Esophagus squamous epithelium (tissue), 5 donors: ENCODE measurements at places on chromosomes 3 and 15.

- DNase-seq, result no peak
Measured at GRCh38 chr3:71523628-71524027, 59.9 kb downstream of the FOXP1 start.

- no peak for DNase-seq
Measured at GRCh38 chr15:28993051-28993719, 107.4 kb downstream of the APBA2 start.

GRCh38 chr3:82329300-82329699 lies 567.9 kb upstream of the GBE1 start:
- no peak for DNase-seq

- no peak for DNase-seq
Measured at GRCh38 chr3:61239871-61240270, 11.4 kb downstream of the FHIT start.

DNA sequence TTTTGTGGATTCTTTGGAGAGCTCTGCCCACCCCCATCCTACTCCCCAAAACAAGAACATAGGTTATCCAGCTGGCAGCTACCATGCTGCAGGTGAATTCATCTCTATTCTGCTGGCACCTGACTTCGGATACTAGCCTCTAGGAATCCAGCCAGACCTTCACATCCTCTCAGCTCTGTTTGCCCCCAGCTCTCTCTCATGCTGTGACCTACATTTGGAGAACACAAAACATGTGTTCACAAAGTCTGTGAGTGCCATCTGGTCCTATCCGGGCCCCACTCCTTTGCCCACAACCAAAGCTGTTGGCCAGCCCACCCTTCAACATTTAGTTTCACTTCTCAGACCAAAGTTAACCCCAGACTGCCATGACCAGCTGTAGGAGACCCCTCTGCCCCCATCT lies 89.4 kb upstream of the C3orf80 start:
- DNase-seq, result no peak

DNA sequence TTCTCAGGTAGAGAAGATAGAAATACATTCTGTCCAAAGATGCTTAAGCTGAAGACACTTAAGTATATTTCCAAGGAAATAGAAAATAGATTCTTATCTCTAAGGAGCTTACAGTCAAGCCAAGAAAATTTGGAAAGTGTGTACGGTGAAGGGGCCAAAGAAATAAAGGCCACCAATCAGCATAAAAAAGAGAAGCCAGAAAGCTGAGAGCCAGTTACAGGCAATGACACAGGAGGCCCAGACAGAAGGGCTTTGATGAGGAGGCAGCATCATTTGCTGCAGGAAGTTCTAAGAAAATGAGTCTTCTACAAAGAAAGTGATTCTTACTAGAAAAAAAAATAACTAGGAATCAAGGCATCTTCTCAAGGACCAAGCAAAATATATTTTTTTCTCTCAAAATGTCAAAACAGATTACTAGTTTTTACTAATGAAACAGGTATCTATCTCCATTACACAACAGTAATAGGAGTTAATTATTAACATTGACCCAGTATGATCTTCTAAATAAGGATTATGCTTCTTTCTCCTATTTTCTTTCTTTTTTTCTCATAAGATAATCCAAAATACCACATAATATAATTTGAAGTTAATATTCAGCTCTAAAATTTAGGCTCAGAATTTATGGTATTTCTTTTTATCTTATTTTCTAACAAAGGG lies 82.1 kb upstream of the PHLDB2 start:
- DNase-seq, result no peak

DNA sequence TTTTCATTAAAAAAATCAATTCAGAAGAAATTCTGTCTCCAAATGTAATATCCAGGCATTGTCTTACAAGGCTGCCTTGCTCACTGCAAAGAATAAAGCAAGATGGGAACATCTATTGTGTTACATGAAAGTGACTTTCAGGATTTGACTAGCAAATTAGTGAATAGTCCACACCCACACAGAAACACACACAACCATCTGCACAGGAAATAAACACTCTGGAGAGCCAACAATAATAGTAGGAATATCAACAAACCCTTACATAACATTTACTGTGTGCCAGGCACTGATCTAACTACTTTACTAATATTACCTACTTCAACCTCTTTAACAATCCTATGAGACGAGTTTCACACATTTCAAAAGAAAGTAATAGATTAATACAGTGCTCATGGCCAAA lies 28.9 kb upstream of the ZNF385D start:
- DNase-seq, result no peak

- no peak for DNase-seq
Measured at GRCh38 chr3:131091768-131092167, 65.1 kb downstream of the NEK11 start.

GRCh38 chr15:66752078-66752477 lies 50.0 kb downstream of the SMAD6 start:
- DNase-seq, result no peak

GRCh38 chr15:24877174-24877573 lies 77.6 kb upstream of the SNRPN start:
- DNase-seq, result no peak

DNA sequence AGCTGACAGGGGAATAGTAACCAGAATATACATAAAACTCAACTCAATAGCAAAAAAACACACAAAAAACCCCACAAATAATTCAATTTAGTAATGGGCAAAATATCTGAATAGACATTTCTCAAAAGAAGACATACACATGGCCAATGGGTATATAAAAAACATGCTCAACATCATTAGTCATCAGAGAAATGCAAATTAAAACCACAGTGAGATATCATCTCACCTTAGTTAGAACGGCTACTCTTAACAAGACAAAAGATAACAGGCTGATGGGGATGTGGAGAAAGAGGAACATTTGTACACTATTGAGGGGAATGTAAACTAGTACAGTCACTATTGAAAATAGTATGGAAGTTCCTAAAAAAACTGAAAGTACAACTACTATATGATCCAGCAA lies 678.6 kb downstream of the MECOM start:
- DNase-seq, result no peak

GRCh38 chr15:66097151-66098021 lies 156.2 kb downstream of the MEGF11 start:
- no peak for DNase-seq

DNA sequence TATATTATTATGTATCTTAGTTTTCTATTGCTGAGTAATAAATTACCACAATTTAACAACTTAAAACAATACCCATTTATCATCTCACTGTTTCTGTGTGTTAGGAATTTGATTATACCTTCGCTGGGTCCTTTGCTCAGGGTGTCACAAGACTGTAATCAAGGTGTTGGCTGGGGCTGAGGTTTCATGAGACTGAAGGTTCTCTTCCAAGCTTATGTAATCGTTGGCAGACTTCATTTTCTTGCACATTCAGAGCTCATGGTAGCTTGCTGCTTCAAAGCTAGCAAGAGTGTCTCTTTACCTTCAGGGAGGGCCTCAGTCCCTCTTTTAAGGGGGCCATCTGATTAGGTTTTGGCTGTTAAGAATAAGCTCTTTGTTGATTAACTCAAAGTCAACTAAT lies 293.1 kb downstream of the POLQ start:
- no peak for DNase-seq

DNA sequence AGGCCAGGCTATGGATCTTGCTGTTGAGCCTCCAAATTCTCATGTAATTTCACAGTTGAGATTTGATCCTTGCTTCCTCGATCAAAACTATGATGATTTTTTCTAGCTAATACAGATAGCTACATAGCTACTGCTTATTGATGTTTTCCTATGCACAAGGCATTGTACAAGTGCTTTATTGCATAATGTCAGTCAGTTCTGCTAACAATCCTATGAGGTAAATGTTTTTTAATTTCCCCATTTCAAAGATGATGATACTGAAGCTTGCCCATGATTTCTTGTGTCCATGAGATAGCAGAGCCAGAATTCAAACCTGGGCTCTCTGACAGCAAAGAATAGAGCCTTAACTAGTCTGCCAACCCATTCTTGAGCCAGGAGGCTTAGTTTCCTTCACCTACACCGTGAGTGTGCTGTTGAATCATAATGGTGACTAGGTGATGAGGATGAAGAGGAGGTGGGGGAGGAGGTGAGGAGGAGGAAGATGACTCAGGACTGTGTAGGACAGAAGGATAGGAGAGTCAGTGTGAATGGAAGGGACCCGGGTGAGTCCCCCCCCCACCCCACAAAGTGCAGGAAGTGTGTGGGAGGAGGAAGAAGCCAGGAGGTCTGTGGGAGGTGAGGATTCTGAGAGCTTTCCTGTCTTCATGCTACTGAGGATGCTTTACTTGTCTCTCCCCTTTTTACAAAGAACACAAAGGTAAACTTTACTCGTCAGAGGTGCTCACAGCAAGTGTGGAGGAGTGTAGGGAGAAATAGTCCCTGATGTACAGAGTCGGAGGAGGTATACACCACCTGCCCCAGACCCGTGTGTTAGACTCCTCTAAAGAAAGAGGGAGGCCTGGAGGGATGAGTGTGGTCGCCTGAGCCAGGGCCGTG lies 3.6 kb downstream of the TAGLN3 start:
- DNase-seq, result no peak

DNA sequence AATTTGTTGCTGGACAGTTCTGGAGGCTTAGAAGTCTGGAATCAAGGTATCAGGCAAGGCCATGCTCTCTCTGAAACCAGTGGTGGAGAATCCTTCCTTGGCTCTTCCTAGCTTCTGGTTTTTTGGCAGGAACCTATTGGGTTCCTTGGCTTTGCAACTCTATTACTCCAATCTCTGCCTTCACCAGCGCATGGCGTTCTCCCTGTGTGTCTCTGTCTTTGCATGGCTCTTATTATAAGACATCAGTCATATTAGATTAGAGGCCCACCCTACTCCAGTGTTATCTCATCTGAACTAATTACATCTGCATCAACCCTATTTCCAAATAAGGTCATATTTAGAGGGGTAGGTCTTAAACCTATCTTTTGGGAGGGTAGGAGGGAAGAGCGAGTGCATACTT lies 358.1 kb upstream of the RARB start:
- no peak for DNase-seq

DNA sequence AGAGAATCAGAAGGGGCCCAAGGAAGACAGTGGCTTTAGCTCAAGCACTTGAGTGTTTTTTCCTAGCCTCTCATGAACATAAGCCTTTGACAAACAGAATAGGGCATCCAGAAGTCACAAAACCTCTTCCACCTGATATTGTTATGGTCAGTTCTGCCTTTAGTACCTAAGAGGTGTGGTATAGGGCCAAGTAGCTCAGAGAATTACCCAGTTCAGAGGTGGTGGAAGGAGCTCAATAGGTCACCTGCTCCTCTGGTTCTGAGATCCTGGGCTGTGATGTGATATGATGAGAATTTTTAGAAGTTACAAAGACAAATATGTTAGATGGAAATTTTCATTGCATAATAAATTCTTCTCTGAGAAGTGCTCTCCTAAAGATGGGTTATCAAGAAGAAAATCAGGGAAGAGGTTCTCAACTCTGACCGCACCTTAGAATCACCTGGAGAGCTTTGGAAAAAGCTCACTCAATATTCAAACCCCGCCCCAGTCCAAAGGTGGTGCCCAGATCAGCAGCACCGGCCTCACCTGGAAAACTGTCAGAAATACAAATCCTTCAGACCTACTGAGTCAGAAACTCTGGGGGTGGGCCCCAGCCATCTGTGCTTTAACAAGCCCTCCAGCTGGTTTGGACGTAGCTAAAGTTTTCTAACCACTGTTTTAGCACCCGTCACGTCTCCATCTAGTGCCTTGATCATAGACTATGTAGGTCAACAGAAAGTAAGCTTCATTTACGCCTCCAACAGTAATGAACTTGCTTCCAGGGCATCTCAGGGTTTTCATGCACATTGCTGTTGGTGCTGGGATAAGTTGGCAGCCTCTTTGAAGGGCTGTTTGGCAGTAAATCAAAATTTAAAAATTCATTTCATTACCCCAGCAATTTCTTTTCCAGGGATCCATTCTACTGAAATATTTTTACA lies 101.3 kb downstream of the MYH15 start:
- DNase-seq, result no peak

- DNase-seq, result no peak
Measured at GRCh38 chr15:90620379-90621067, 90.8 kb downstream of the CRTC3 start.

GRCh38 chr15:45180648-45181436 lies 6.9 kb downstream of the SHF start:
- no peak for DNase-seq

- DNase-seq, result no peak
Measured at GRCh38 chr3:65830948-65831732, 207.6 kb downstream of the MAGI1 start.

DNA sequence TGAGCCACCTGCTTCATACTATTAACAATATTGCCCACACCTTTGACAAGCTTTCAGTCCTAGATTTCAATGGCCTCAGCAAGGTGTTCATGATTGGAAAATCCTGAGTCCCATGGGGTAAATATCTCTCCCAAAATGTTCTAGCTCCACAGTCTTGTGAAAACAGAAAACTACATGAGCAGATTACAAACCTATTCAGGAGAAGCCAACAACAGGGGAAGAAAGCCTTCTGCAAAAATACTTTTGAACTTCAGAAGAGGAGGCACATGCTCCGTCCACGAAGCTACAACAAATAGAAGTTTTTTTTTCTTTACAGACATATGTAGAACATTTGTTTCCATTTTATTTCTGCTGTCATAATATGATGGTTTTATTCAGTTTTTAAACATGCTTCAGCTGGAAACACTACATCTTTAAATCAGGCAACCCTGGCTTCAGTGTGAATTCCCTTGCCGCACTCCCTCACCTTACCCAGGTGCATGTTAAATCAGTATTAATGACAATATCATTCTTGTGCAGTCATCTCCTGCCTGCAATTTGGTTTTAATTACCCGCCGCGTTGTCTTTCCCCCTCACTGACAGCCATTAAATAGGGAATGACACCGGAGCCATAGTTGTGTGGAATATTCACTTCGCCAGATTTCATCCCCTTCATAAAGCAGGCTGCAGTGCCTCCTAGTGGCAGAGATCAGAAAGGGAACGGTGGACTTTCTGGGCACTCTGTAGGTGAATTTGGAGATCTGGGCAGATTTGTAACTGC lies 725.5 kb upstream of the ARRDC4 start:
- no peak for DNase-seq

DNA sequence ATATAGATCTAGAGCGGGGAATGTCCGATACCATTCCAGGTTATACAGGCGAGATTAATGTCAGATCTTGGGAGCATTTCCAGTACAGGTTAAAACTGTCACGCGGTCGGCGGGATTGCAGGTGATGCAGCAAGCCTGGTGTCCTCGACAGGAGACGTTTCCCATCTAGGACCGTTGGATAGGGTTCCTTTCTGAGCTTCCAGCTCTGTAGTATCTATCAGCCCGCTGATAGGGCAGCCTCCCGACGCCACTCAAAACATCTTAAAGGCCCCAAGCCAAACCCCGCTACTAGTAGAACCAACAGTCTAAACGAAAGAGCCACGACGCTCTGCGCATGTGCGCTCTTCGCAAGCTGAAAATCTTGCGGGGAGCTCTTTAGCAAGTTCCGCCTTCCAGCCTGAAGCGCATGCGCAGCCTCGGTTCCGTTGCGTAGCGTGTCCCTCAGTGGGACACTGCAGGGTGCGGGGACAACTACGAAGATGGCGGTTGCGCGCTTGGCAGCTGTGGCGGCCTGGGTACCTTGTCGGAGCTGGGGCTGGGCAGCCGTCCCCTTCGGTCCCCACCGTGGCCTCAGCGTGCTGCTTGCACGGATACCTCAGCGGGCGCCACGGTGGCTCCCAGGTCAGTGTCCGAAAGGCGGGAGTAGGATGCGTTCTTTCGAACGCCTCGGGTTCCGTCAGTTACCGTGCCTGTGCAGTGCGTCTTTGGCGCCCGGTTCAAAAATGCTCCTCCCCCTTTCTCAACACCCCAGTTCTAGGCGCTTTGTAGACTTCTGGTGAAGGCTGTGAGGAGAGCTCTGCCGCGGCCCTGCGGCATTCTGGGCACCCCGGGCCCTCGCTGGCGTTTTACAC lies at the start of gene ABHD10:
ABHD10 (plus strand) TSS at position 444 of the 851 bp plus-strand sequence; CDS start at position 480, 36 bp downstream.
- peak; percentile 67 for DNase-seq
